Subcutaneous preadipocyte (primary cell): ENCODE measurements at places on chromosomes 2 and 18. TPM values are rescaled to one million over a fixed set of nuclear protein-coding genes. Genes with fewer than 3 reads are reported as not detected.

The KCNG2 gene
- not detected in 2 replicates for total RNA-seq

The GAREM2 gene
- total RNA-seq: 0.78 and 1.5 TPM in 2 replicates

The SNRNP27 gene
- 31.1 and 33.1 TPM in 2 replicates for total RNA-seq

The GKN2 gene
- total RNA-seq: not detected in 2 replicates

The PKP4 gene
- 19.5 and 46.5 TPM in 2 replicates for total RNA-seq

The WDFY1 gene
- 63.9 and 69.6 TPM in 2 replicates for total RNA-seq

The DNAJC5G gene
- total RNA-seq: not detected in 2 replicates

The CAPN14 gene
- total RNA-seq: under 0.01 and 0.20 TPM in 2 replicates

The CBLN2 gene
- not detected in 2 replicates for total RNA-seq

The REG1A gene
- not detected in 2 replicates for total RNA-seq

The EIF2AK3 gene
- total RNA-seq: 16.9 and 18.2 TPM in 2 replicates

The G6PC2 gene
- not detected in 2 replicates for total RNA-seq

The SCG2 gene
- 0.39 and 1.1 TPM in 2 replicates for total RNA-seq
